ENCODE measurements at places on chromosomes 13 and 19. TPM values are rescaled to one million over a fixed set of nuclear protein-coding genes. Genes with fewer than 3 reads are reported as not detected.

Gene CCDC194
- not detected for total RNA-seq

Gene ATXN8OS
- not detected for total RNA-seq

Gene EDNRB
- total RNA-seq: 32.6 TPM

DNA sequence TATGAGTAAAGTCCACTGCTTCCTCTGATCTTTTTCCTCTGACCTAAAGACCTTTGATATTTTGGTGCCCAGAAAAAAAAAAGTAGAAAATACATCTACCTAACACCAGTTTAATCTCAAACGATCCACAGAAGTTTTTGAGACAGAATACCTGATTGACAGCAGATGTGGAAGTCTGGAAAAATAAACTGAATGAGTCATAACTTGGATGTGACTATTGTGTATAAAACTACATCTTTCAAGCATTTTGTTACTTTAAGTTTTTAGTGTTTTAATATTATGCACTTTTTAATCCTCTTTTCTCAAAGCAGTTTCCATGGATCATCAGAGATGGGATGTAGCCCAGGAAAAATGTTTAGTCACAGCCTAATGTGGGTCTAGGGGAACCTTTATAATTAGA, 216.1 kb downstream of the SLITRK1 start:
- no peak for DNase-seq

- no peak for DNase-seq
Measured at GRCh38 chr13:102136735-102137296, 265.0 kb downstream of the FGF14 start.

Gene IGLON5
- 0.19 TPM for total RNA-seq

GRCh38 chr13:31944262-31945160, 87.1 kb upstream of the FRY start:
- DNase-seq: no peak

- DNase-seq: no peak
Measured at GRCh38 chr19:48724796-48725753, 5.5 kb upstream of the MAMSTR start.

DNA sequence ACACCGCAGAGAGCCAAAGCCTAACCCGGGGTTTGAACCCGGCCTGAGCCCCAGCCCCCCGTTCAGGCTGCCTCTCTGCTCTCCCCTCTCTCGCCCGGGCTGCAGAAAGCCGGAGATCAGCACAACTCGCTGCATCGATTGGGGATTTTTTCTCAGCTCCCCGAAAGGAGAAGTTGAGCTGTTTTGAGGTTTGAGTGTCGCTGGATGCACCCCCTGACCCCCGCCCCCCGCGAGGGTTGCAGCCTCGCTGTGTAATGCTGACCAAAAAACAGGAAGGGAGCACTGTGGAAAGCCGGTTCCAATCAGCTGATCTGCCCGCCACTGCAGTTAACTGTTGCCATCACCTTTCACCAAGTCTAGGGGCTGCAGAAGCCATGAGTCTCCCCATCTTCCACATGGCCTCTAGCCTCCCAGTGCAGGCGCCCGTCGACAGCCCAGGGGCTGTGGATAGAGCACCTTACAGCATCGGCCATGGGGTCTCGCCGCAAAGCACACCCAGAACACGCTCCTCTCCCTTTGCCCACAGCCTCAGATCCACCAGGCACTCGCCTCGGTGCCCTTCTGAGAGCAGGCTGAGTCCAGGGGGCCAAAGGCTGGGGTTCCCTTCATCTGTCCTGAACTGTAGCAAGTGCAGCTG, 34.5 kb downstream of the MYO9B start:
- peak; percentile 93 for DNase-seq

GRCh38 chr13:46698910-46699460, 98.0 kb downstream of the ESD start:
- no peak for DNase-seq

Gene ZNF552
- 6.0 TPM for total RNA-seq

GRCh38 chr13:23608701-23609413, 38.6 kb downstream of the TNFRSF19 start:
- DNase-seq: peak; percentile 88

GRCh38 chr13:61084988-61085387, 330.7 kb downstream of the PCDH20 start:
- no peak for DNase-seq

Gene ERCC1
- 68.4 TPM for total RNA-seq

- no peak for DNase-seq
Measured at GRCh38 chr13:104809483-104809882, 1726.0 kb downstream of the EFNB2 start.

DNA sequence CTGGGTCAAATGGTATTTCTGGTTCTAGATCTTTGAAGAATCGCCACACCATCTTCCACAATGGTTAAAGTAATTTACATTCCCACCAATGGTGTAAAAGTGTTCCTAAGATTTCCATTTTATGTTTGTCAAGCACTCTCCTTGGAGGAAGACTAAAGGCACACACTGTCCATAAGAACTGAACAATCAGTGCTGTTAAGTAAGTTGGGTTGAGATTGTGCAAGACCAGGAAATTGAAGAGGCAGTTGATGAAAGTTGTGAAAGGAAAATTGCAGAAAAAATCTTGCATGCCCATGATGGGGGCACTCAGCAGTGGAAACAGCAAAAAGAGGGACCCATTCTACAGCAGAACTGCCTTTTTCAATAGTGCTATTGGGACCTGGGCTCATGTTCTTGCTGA, 323.6 kb downstream of the DLEU7 start:
- DNase-seq: no peak

- no peak for DNase-seq
Measured at GRCh38 chr13:50636007-50636704, 207.3 kb downstream of the DLEU7 start.

DNA sequence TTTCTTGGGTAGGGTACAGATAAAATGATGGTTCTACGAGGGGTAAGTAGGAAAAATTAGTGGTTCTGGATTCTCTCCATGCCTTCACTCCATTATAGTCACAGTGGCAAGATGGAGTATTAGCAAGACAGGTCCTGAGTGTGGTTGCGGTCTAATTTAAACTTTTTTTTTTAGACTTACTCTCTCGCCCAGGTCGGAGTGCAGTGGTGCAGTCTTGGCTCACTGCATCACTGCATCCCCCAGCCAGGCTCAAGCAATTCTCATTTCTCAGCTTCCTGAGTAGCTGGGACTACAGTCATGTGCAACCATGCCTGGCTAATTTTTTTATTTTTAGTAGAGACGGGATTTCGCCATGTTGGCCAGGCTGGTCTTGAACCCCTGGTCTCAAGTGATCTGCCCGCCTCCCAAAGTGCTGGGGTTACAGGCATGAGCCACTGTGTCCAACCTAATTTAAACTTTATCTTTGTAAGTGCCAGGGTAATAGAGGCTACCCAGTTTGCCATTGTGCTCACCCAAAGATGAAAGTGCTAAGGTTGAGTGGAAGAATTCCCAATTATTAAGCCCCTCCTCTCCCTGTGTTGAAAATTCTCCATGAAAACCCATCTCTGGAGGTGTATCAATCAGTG, 135.6 kb downstream of the TM9SF2 start:
- DNase-seq: no peak

Gene FBXW9
- total RNA-seq: 3.1 TPM

GRCh38 chr13:47144782-47145181, 247.9 kb upstream of the HTR2A start:
- no peak for DNase-seq

DNA sequence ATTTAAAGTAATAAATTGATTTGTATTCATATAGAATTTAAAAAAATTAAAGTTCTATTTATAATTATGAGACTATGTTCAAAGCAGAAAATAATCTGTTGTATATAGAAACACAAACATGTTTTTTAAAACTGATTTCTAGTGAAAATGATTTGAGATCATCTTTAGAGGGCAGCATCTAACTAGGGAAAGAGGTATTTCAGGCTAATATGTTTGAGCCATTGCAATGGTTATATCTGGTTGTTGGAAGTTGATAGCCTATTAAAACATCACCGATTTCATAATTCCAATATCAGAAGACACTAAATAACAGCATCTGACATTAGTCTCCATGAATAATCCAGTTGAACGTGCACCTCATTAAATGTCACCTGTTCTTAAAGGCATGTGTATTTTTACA, 79.8 kb upstream of the SLITRK6 start:
- DNase-seq: no peak

DNA sequence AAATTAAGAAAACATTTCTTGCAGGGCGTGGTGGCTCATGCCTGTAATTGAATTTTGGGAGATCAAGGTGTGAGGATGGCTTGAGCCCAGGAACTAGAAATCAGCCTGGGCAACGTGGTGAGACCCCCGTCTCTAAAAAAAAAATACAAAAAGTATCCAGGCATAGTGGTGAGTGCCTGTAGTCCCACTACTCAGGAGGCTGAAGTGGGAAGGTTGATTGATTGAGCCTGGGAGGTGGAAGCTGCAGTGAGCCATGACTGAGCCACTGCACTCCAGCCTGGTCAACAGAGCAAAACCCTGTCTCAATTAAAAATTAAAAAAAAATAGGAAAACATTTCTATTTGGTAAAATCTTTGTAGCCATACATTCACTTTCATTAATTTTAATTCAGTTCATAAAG, 526.5 kb downstream of the PCDH9 start:
- no peak for DNase-seq

GRCh38 chr13:51704399-51705313, 99.3 kb downstream of the DHRS12 start:
- DNase-seq: no peak

Gene GNG7
- total RNA-seq: 3.2 TPM

Gene TECR
- total RNA-seq: 56.6 TPM
